ENCODE measurements at places on chromosomes 5 and 9. TPM values are rescaled to one million over a fixed set of nuclear protein-coding genes. Genes with fewer than 3 reads are reported as not detected.

ANAPC2 gene
- 25.3 TPM for total RNA-seq

PCDHB10 gene
- total RNA-seq = 2.9 TPM

STK32A gene
- 7.3 TPM for total RNA-seq

HEMGN gene
- total RNA-seq = not detected

NDUFS4 gene
- total RNA-seq = 78.6 TPM

RLN1 gene
- total RNA-seq = not detected

PCDHGB5 gene
- total RNA-seq = 18.2 TPM

PCDHAC2 gene
- total RNA-seq = 0.82 TPM

TSSK1B gene
- 0.08 TPM for total RNA-seq

DBH gene
- not detected for total RNA-seq

C1QTNF3 gene
- 4.4 TPM for total RNA-seq

TNFSF8 gene
- 0.92 TPM for total RNA-seq

ANGPTL2 gene
- total RNA-seq = 25.3 TPM

PCDHA2 gene
- 0.34 TPM for total RNA-seq

PBX3 gene
- 158 TPM for total RNA-seq

TEX48 gene
- not detected for total RNA-seq

DPYSL3 gene
- total RNA-seq = 219 TPM

ATP6V0E1 gene
- 168 TPM for total RNA-seq

CDKN2B gene
- 5.3 TPM for total RNA-seq

SYK gene
- 8.6 TPM for total RNA-seq

PTGDS gene
- total RNA-seq = 37.9 TPM

HAVCR2 gene
- 2.9 TPM for total RNA-seq

FAM221B gene
- not detected for total RNA-seq

C5orf46 gene
- not detected for total RNA-seq

SPATA31C1 gene
- total RNA-seq = not detected

CFAP90 gene
- 0.78 TPM for total RNA-seq

BTNL8 gene
- not detected for total RNA-seq

TOR1A gene
- 31.1 TPM for total RNA-seq

CMYA5 gene
- 51.7 TPM for total RNA-seq

GTF2H2 gene
- total RNA-seq = 15.0 TPM

PPP3R2 gene
- total RNA-seq = not detected

ERBIN gene
- total RNA-seq = 67.9 TPM

CDX1 gene
- 0.30 TPM for total RNA-seq
